Brain (organoid and tissue), 16 donors: ENCODE measurements at places on chromosomes 1 and 21.

DNA sequence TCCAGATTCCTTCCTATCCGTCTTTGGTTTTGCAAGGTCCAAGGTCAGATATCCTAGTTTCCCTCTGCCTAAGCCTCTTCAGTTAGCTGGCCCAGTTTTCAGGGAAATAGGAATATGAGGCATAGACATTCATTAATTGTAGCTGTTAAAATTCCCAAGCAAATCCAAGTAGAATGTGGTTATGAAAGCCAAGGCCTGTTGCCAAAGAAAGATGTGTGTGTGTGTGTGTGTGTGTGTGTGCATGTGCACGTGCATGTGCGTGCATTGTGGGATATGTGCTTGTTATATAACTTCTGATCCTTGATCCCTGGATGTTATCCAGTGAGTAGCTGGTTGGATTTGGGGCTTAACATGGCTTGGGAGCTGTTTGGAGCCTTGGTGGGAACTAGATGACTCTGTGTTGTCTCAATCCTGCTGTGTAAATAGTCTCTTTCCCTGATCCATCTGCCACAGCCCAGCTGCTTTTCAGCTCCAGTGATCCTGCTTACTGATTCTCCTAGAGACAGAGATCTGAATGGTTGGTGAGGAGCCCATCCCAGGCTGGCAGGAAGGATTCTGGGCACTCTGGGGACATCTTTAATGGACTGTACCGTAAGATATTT lies 70.6 kb upstream of the GCLM start:
- peak; percentile 76 for DNase-seq

DNA sequence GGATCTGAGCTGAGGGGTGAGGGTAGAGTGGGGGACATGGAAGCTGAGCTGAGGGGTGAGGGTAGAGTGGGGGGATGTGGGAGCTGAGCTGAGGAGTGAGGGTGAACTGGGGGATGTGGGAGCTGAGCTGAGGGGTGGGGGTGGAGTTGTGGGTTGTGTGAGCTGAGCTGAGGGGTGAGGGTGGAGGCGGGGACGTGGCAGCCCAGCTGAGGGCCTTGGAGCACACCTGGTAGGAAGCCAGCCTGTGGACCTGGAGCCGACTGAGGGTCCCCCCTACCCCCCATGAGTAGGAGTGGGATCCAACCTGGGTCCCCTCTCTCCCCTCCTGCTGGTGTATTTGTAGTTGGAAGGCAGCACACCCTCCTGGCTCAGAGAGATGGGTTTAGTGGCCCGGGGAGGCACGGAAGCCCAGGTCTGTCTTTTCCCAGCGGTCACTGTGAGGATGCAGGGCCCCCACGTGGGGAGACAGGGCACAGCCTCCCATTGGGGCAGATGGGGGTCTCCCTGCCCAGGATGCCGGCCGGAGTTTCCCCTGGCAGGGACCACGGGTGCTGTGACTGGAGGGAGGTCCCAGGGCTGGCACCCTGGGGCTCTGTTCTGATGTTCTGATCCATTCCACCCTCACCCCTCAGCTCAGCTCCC lies 13.2 kb upstream of the NPHP4 start:
- no peak for DNase-seq

DNA sequence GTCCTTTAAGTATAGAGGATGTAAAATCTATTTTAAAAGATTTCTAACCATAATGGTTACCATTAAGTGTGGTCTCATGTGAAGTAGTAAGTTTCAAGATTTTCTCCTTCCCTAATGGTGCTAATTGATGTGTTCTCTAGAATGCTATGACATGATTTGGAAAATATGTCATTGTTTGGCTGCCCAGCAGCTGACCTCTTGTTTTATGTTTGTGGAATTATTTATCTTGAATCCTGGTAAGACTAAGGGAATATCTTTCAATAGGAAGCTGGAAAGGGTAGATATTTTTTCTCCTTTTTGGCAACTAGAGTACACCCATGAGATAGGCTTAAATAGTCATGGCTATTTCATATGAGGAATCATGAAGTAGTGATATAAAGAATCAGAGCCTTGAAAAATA lies 139.8 kb upstream of the CHODL start:
- no peak for DNase-seq

DNA sequence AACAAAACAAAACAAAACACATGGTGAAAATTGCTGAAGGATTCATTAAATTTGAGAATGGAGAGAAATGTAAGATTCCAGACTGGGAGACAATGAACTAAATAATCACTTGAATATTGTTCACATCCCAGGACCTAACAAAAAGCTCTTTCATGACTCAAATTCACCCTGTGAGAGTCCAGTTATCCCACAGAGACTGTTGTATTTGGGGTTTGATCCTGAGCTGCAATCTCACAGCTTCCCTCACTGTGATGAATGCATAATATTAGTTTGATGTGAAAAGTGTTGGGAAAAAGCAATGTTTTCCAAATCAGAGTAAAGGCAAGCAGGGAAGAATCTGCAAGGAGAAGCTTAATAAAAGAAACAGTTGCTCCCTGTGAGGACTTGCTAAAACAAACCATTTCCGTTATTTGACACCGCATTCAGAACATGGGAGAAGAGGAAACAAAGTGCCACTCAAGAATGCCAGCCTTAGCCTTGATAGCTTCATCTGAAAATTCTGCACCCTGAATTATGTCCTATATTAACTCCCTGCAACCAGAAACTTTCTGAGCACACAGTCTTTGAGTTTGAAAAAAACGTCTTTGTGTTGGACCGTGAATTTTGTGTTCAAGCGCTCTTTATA lies 208.8 kb downstream of the DAB1 start:
- no peak for DNase-seq

GRCh38 chr1:21937372-21938121 lies 437 bp upstream of the HSPG2 start:
- peak; percentile 92 for DNase-seq

GRCh38 chr1:243482141-243483022 lies 226.5 kb downstream of the SDCCAG8 start:
- DNase-seq, result peak; percentile 97

DNA sequence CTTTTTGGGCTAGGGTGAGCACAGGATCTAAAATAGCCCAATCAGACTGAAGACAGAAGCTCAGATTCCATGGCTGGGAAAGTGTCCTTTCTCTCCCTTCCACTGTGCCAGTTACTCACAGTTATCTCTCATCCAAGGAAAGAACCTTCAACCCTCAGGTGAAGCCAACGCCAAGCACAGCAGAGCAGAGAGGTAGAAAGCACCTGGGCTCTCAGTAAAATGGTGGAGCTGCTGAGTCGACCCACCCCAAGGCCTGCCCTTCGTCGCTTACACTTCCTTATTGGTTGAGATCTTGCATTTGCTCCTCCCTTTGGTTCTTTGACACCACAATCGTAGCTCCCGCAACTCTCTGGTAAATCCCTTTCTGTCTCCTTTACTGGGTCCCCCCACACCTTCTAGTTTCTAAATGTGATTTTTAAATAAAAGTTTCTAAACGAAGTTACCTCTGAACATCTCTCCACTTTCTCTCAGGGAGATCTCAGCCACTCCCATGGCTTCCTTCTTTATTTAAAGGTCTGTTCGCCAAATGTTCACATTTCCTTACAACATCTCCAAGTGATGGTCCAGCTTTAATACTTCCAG lies 27.5 kb upstream of the SLC30A1 start:
- DNase-seq, result no peak

- DNase-seq, result no peak
These were observed 5.2 kb downstream of the TNFSF4 start for GRCh38 chr1:173201969-173202368.

GRCh38 chr1:116740746-116741145 lies 13.5 kb upstream of the CD2 start:
- DNase-seq, result no peak

- peak; percentile 68 for DNase-seq
These were observed 28.5 kb upstream of the SELENON start for GRCh38 chr1:25771221-25772114.

DNA sequence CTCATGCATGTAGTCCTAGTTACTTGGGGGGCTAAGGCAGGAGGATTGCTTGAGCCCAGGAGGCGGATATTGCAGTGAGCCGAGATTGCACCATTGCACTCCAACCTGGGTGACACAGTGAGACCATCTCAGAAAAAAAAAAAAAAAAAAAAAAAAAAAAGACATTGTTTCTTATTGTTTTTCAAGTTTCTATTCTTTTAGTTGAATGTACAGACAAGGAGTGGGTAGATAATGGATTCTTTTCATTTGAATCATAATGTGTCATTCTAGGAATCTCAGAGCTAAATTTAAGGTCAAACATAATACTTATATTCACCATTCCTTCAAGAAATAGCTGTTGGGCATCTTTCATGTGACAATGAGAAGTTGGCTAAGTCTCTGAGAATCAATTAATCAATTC lies 157.0 kb upstream of the C21orf91 start:
- DNase-seq, result no peak

- DNase-seq, result no peak
These were observed 90.7 kb downstream of the SYT2 start for GRCh38 chr1:202619505-202619904.

DNA sequence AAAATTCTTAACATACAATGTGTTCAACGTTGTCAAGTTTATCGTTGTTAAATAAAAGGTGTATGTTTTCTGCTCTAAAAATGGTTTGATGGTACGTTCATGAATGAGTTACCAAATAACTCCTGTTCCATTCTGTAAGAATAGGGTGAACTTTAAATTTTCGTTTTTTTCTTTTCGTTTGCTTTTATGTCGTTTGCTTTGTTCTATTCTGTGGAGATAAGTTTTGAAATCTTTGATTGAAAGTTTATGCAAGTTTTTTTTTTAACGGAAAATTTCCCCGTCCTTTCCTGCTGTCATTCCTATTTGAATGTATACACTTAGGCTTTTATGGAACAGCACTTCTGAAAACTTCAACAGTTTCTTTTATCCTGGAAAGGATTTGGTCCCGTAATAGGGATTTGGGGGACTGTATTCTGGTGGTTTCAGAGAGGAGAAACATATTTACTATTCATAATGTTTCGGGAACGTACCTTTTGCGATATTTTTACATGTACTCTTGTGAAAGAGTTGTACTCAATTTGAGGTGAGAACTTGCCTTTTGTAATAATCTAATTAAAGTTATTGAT lies 1.7 kb downstream of the DR1 start:
- no peak for DNase-seq

GRCh38 chr1:47785561-47786271 lies 211.5 kb downstream of the TRABD2B start:
- no peak for DNase-seq

DNA sequence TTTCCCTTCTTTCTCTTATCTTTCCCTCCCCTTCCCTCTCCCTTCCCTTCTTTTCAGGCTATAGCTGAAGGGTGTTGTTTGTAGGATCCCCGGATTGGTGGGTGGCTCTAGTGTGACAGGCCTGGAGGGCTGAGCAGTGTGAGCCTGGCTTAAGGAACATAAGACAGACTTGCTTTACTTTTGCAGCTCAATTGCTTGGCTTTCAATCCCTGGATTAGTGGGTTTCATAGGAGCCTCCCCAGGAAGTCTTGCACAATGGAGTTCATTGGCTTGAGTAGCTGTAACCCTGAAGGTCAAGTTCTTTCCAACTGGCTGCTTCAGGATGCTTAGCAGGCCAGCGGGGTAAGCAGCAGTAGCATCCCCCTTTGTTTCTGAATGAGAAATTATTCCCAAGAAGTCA lies 126.7 kb downstream of the CAMTA1 start:
- DNase-seq, result no peak

DNA sequence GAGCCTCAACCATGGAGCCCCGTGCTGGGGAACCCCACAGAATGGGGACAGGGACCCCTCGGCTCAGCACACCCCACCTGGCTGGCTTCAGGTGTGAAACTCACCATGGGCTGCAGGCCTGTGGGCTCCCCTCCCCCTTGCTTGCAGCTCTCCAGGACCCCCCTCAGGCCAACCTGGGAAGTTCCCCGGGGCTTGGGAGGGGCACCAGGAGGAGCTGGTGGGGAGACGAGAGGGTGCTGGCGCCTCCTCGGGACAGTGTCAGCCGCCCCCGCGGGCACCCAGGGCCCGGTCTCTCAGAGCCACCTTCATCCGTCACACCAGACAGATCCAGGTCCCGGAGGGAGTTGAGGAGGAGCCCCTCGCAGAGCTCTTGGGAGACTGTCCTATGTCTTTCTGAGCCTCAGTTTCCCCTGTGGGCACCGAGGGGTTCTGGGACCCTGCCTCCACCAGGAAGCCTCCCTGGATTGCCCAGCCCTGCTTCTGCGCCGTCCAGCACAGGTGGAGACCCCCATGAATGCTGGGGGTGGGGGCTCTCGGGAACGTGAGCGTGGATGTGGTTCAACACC lies 657 bp upstream of the TNFRSF18 start:
- DNase-seq, result no peak

GRCh38 chr1:37473431-37474045 lies 842 bp upstream of the ZC3H12A start:
- DNase-seq, result no peak

- DNase-seq, result no peak
These were observed 23.0 kb upstream of the SAMSN1 start for GRCh38 chr21:14569026-14569621.

- DNase-seq, result peak; percentile 83
These were observed 184.2 kb downstream of the ETS2 start for GRCh38 chr21:38989745-38990423.

GRCh38 chr1:170790175-170790574 lies 126.2 kb downstream of the PRRX1 start:
- DNase-seq, result no peak

- DNase-seq, result no peak
These were observed 112.6 kb downstream of the PAX7 start for GRCh38 chr1:18743233-18743632.

DNA sequence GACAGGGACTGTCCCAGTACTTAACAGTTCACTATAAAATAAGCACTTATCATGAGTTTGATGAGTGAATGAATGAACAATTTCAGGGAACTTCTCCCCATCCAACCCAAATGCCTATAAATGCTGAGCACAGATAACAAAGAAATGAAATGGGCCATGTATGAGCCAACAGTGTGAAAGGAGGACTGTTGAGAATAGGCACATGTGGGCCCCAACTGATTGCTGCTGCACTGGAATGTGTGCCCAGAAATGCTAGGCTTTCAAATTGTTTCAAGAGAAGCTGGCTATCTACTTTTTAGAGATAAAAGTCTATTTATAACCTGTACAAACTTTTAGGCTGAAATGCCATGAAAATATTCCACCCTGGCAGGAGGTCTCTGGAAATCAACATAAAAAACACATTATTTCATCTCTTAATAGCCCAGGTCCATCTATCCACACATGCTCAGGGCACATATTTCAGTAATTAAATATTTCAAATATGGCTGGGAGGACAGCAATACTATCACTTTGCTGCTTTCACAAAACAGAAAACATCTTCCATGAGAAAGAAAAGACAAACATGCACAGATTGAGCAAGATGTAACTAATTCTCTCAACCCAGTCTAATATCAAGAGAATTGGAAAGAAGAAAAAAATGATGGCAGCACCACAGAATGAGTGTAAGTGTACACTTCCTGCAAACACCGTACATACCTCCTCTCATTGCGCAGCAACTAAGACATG lies 49.8 kb downstream of the COLGALT2 start:
- no peak for DNase-seq

- no peak for DNase-seq
These were observed 66.6 kb upstream of the TIAM1 start for GRCh38 chr21:31410499-31411131.

GRCh38 chr21:38802050-38803026 lies 3.4 kb upstream of the ETS2 start:
- DNase-seq, result no peak
